Activated T-cell treated with anti-CD3 and anti-CD28 coated beads, Interleukin-2, amount 50 U/mL, for 72 hours (primary cell): ENCODE measurements at places on chromosomes 4 and X. TPM values are rescaled to one million over a fixed set of nuclear protein-coding genes. Genes with fewer than 3 reads are reported as not detected.

The UGT2A1 gene
- not detected for total RNA-seq

The CXCL8 gene
- 0.94 TPM for total RNA-seq

The CSAG1 gene
- not detected for total RNA-seq

DNA sequence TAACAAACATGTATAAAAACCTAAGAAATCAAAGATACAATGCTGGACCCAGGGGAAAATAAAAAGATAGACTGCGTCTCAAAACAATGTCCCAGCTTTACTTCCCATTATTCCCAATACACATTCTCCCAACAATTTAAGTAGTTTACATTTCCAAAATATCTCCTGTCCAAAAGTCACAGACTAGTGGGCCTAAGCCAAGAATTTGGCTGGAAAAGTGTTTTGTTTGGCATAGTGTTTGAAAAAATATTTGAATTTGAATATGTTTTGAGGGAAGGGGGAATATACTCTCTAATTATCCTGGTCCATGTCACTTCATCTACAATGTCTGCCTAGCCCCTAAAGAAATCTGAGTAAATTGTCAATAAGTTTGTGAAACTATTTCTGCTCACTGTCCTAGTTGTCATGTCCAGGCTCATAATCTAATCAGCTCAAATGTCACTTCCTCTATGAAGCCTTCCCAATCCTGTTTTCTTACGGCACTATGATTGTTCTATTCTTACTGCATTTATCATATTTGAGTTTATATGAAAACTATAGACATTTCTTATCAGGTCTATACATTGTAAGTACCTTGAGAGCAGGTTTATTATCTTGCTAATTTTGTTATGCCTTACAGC, 74.4 kb downstream of the SEC24D start:
- H3K36me3 ChIP-seq = no peaks in the 10 kb centered on the region
- H3K4me3 ChIP-seq = no peak overlapping the region
- DNase-seq = no peak
- H3K27ac ChIP-seq = no peak overlapping the region
- H3K27me3 ChIP-seq = no peaks in the 10 kb centered on the region

DNA sequence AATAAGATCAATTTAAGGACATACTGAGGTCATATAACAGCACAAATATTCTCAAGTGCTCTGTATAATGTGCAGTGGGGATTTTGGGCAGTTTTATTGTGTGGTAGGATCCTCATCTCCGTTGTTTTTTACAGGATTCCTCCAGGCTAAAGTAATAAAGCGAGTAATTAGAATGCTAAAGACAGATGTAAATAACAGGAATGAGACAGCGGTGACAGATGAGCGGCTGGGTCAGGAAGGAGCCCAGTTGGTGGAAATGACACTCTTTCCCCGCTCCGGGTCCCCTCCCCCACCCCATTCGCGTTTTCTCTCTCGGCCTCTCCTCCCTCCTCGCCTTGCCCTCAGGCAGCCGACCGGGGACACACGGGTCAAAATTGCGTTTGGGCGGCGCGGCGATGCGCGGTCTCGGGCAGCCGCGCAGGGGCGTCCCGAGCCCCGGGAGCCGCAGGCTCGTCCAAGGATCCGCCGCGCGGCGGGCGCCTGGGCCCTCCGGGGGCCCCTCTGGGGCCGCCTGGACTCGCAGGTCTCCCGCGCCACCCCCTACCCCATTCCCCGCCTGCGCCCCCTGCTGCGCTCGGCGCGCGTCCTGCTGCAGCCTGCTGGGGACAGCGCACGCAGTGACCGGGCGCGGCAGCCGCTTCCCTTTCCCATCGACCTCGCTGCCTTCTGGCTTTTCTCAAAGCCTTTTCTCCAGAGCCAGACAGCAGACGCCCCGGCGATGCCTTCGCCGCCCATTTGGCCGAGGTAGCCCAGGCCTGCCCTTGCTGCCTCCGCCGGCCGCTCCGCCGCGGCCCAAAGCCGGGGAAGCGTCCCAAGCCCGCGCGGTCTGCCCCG, 16.2 kb downstream of the POU4F2 start:
- H3K27ac ChIP-seq = no peak overlapping the region
- DNase-seq = no peak
- peaks cover 2% of the 10 kb centered on the region for H3K36me3 ChIP-seq
- peaks cover 84% of the 10 kb centered on the region for H3K27me3 ChIP-seq
- peaks cover 12% of the 10 kb centered on the region for H3K4me1 ChIP-seq
- H3K4me3 ChIP-seq = peak overlapping the region; percentile 94

GRCh38 chr4:84492737-84493091, 6.4 kb downstream of the NKX6-1 start:
- H3K27ac ChIP-seq = no peak overlapping the region
- H3K27me3 ChIP-seq = peaks cover 90% of the 10 kb centered on the region
- H3K36me3 ChIP-seq = no peaks in the 10 kb centered on the region
- H3K4me3 ChIP-seq = peak overlapping the region; percentile 49
- no peak for DNase-seq

The MAGEA2 gene
- total RNA-seq = not detected

DNA sequence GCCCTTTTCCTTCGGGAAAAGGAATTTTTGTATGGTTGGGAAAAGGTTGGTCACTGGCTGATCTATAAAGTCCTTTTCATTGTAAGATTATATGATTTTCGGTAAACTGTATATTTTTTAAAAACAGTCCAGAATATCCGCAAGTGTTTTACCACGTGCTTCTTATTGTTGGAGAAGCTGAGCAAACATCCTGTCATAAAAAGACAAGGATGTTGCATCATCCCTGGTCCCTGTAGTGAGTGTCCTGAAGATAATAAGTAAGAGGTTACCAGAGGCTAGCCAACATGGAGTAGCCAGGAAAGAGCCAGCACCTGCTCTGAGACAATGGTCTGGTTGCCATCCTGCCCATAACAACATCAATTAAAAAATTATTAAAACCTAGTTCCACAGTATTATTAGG, 5.1 kb downstream of the CXCL9 start:
- H3K4me3 ChIP-seq = no peak overlapping the region
- DNase-seq = no peak
- H3K4me1 ChIP-seq = peaks cover 12% of the 10 kb centered on the region
- no peaks in the 10 kb centered on the region for H3K36me3 ChIP-seq
- H3K27me3 ChIP-seq = peaks cover 23% of the 10 kb centered on the region

The MAGEA9B gene
- not detected for total RNA-seq

DNA sequence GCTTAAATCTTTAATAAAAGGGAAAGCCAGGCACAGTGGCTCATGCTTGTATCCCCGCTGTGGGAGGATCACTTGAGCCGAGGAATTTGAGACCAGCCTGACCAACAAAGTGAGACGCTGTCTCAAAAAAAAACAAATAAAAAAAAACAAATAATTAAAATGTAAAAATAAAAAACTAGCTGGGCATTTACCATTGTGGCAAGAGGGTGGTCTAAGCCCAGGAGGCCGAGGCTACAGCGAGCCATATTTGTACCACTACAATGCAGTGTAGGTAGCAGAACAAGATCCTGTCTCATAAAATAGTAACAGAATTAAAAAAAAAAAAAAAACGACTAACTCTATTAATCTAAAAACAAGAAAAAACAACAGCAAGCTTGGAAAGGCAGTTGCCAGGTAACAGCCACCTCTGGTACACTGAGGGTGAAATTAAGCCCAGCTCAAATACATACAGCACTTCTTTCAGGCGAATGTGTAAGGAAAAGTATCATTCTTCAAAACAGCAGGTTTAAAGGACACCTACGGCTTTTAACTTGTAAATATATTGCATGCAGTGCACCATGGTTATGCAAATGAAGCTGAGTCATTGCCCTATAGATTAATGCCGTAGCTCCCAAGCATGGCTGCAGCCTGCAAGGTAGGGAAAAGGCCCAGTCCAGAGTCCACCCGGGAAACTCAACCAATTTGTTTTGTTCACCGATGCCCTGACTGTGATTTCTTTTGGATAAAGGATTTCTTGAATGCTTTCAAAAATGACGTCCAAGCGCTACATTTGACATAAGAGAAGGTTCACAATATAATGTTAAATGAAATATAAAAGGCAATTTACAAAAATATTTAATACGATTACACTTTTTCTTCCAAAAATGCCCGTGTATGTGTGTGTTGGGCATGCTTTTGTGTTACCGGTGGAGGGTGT, 14.5 kb upstream of the TXLNG start:
- DNase-seq = no peak
- H3K27ac ChIP-seq = no peak overlapping the region
- no peaks in the 10 kb centered on the region for H3K4me1 ChIP-seq
- no peak overlapping the region for H3K4me3 ChIP-seq
- peaks cover 13% of the 10 kb centered on the region for H3K27me3 ChIP-seq
- H3K36me3 ChIP-seq = no peaks in the 10 kb centered on the region

DNA sequence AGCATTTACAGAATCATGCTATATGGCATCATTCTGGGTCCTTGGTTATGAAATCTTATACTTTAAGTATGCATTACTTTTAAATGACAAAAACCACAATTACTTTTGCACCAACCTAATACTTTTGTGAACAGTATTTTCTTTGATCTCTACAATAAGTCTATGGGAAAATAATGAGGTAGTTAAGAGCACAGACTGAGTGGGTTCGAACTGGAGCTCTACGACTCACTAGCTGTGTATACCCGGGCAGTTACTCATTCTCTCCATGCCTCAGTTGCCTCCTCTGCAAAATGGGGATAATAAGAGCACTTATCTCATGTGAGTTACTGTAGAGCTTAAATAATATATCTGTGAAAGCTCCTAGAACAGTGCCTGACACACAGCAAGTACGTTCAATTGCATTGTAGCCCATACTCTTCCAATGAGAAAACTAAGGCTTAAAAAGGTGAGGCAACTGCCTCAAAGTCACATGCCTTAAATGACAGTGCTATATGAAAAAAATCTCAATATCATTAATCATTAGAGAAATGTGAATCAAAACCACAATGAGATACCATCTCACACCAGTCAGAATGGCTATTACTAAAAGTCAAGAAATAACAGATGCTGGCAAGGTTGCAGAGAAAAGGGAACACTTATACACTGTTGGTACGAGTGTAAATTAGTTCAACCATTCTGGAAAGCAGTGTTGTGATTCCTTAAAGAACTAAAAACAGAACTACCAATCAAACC, 151.5 kb downstream of the CHIC2 start:
- DNase-seq = no peak
- H3K27me3 ChIP-seq = peaks cover 51% of the 10 kb centered on the region
- H3K36me3 ChIP-seq = no peaks in the 10 kb centered on the region
- no peak overlapping the region for H3K27ac ChIP-seq
- peaks cover 17% of the 10 kb centered on the region for H3K4me1 ChIP-seq

The L1CAM gene
- 1.8 TPM for total RNA-seq

The RHOH gene
- total RNA-seq = 182 TPM

- peaks cover 29% of the 10 kb centered on the region for H3K27me3 ChIP-seq
- DNase-seq = no peak
- no peak overlapping the region for H3K4me3 ChIP-seq
- H3K36me3 ChIP-seq = no peaks in the 10 kb centered on the region
Measured at GRCh38 chr4:38568768-38569167, 95.2 kb upstream of the KLF3 start.

The GPR82 gene
- total RNA-seq = not detected

GRCh38 chr4:17276776-17277175, 235.1 kb downstream of the QDPR start:
- DNase-seq = no peak
- no peaks in the 10 kb centered on the region for H3K27me3 ChIP-seq
- no peaks in the 10 kb centered on the region for H3K4me1 ChIP-seq
- H3K36me3 ChIP-seq = no peaks in the 10 kb centered on the region

- H3K4me3 ChIP-seq = no peak overlapping the region
- H3K36me3 ChIP-seq = no peaks in the 10 kb centered on the region
- DNase-seq = no peak
- no peaks in the 10 kb centered on the region for H3K27me3 ChIP-seq
- H3K4me1 ChIP-seq = no peaks in the 10 kb centered on the region
- no peak overlapping the region for H3K27ac ChIP-seq
Measured at GRCh38 chr4:183887351-183887750, 17.8 kb upstream of the STOX2 start.

The SCD5 gene
- 1.6 TPM for total RNA-seq

GRCh38 chr4:22237155-22237751, 278.6 kb downstream of the ADGRA3 start:
- DNase-seq = peak; percentile 43
- H3K27me3 ChIP-seq = peaks cover 11% of the 10 kb centered on the region
- no peaks in the 10 kb centered on the region for H3K36me3 ChIP-seq
- peak overlapping the region; percentile 51 for H3K4me3 ChIP-seq
- no peaks in the 10 kb centered on the region for H3K4me1 ChIP-seq

The GRID2 gene
- total RNA-seq = not detected

DNA sequence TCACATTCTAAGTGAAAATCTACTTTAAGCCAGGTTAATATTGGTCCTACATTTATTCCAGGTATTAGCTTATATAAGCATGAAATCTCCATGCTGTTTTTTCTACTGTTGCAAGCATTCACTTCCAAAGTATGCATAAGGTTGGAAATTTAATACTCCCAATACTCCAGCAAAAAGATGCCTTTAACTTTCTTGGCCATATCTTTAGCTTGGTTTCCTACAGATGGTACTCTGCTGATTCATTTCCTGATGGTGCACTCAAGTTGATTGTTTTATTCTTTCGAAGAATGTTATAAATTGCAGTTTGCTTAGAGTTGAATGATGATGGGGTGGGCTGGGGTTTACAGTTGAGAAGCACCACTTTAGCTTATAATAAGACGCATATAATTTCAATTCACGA, 330.2 kb downstream of the PTTG2 start:
- H3K4me3 ChIP-seq = no peak overlapping the region
- peaks cover 3% of the 10 kb centered on the region for H3K27me3 ChIP-seq
- H3K36me3 ChIP-seq = peaks cover 8% of the 10 kb centered on the region
- H3K27ac ChIP-seq = no peak overlapping the region
- H3K4me1 ChIP-seq = no peaks in the 10 kb centered on the region

The ADGRG2 gene
- total RNA-seq = not detected

The AREG gene
- 4.8 TPM for total RNA-seq

DNA sequence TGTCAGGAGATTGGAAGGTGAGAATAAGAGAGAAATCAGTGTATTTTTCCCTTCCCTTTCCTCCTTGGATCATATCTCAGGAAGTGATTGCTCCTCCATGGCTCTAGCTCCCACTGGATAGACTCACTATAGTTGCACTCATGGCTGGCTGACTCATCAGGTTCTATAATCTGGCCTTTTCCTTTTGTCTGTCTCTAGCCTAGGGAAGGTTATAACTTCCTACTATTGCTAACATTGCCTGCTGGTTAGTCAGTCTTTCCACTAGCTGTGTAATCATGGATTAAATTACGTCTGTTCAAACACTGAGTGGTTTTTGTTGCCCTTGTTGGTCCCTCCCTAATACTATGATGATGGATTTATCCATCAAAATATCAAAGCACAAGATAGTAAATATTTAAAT, 195.5 kb upstream of the VEGFC start:
- DNase-seq = no peak
- H3K4me3 ChIP-seq = no peak overlapping the region
- no peaks in the 10 kb centered on the region for H3K36me3 ChIP-seq
- no peaks in the 10 kb centered on the region for H3K4me1 ChIP-seq
- H3K27me3 ChIP-seq = no peaks in the 10 kb centered on the region

DNA sequence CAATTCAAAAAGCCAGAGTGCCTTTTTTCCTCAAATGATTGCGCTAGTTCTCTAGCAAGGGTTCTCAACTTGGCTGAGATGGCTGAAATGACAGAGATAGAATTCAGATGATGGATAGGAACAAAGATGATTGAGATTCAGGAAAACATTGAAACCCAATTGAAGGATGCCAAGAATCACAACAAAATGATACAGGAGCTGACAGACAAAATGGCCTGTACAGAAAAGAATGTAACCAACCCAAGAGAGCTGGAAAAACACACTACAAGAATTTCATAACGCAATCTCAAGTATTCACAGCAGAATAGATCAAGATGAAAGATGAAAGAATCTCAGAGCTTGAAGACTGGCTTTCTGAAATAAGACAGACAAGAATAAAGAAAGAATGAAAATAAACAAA, 51.7 kb upstream of the MMAA start:
- peaks cover 7% of the 10 kb centered on the region for H3K36me3 ChIP-seq
- no peak overlapping the region for H3K27ac ChIP-seq
- DNase-seq = no peak
- peaks cover 56% of the 10 kb centered on the region for H3K27me3 ChIP-seq
- no peaks in the 10 kb centered on the region for H3K4me1 ChIP-seq
